Activated CD4-positive, alpha-beta T cell treated with anti-CD3 and anti-CD28 coated beads, Interleukin-2, Interleukin-6, amounts not matched to agents 100 ng/mL and 50 ng/mL, durations not matched to agents 16 hours and 8 hours (primary cell): ENCODE measurements at places on chromosomes 13 and 19.

DNA sequence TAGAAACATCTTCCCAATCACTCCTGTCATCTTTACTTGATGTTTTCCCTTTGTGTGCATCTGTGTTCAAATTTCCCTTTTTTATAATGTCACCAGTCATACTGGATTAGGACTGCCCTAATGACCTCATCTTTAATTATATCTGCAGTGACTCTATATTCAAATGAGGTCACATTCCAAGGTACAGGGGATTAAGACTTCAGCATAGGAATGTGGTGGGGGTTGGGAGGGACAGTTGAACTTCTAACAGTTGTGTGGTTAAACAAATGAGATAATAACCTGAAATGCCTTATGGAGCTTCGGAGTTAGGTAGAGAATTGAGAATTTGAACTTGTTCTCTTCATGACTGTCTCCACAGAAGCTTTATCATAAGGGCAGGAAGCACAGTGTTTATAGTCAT, 23.0 kb downstream of the PAN3 start:
- no peak for DNase-seq

GRCh38 chr13:75855216-75855615, 219.1 kb downstream of the LMO7 start:
- no peak for DNase-seq

DNA sequence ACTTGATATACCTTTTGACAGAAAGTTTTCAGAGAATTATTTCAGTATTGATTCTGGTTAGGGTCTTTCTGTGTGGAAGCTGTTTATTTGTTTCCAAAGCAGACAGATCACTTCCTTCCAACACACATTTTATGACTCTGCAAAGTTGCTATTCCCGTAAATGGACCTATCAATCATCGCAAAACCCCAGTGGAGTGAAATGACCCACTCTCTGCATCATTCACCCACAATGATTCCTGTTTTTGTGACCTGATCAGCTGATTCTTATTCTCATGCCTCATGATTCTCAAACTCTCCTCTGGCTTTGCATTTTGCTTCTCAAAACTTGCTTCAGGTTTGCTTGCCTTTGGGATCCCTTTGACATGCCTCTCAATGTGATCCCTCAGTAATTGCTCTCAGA, 453.7 kb downstream of the PCDH17 start:
- peak; percentile 20 for DNase-seq

DNA sequence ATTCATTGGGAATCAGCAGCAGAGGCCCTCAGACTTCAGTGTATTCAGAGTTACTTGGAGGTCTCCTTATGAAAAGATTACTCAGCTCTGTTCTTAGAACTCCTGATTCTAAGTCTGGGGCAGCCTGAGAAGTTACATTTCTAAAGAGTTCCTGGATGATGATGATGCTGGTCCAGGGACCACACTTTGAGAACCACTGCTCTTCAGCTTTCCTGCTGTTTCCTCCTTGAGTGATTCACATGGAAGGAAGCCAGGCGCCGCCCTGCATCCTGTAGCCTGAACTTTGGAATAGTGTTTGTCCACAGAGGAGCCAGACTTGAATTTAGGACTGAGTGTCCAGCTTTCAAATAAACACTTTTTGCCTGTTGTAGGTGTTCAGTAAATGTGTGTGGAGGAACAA, 2.9 kb downstream of the CEBPG start:
- DNase-seq, result no peak

DNA sequence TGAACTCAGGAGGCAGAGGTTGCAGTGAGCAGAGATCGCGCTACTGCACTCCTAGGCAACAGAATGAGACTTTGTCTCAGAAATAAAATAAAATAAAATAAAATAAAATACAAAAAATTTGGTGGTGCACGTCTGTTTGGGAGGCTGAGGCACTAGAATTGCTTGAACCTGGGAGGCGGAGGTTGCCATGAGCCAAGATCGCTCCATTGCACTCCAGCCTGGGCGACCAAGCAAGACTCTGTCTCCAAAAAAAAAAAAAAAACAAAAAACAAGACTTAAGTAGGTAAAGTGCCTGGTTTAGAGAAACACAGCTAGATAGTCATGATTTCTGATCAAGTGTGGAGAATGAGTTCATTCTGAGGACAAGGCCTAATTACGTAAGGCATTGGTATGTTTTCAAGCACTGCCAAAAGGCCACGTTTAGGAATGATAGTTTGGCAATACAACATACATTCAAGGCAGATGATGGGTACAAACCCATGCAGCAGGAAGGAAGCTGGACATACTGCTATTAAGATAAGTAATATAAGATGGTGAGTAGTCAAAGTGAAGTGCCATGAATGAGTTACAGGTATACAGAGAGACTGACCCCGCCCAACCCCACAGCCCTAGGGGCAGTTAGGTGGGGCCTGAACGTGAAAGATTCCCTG, 4.8 kb upstream of the UCHL3 start:
- DNase-seq, result no peak

- no peak for DNase-seq
These were observed 14.0 kb downstream of the RPL36 start for GRCh38 chr19:5703819-5704818.

DNA sequence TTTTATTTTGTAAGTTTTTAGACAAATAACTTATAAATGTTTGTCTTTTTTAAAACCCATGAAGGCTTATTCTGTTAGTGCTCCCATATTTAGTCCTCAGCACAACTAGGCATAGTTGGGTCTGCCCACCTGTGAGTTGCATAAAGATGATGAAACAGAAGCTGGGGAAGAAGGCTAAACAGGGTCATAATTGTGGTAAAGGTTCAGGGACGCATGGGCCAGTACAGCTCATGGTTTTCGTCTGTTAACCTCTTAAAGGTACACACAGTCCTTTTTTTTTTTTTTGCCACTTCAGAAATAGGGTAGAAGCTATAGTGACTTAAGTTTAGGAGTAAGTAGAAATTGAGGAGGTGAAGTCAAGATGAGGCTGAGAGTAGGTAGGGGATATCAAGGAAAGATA, 58.3 kb downstream of the TM9SF2 start:
- DNase-seq, result no peak

DNA sequence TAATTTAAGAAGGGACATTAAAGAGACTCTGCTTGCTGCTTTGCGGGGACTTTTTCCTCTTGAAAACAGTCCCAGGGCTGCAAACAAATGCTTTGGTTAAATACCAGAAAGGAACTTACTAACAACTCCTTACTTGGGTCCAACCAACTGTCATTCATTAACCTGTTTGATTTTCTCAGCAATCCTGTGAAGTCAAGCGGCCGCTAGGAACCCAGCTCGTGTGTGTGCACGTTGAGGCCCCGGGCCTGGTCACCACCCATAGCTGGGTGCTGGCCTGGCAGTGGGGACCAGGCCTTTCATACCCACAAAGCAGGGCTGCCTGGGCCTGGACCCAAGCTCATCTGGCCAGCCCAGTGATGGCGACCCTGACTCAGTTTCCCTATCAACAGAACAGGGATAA, 50.7 kb downstream of the C1QTNF9 start:
- no peak for DNase-seq

DNA sequence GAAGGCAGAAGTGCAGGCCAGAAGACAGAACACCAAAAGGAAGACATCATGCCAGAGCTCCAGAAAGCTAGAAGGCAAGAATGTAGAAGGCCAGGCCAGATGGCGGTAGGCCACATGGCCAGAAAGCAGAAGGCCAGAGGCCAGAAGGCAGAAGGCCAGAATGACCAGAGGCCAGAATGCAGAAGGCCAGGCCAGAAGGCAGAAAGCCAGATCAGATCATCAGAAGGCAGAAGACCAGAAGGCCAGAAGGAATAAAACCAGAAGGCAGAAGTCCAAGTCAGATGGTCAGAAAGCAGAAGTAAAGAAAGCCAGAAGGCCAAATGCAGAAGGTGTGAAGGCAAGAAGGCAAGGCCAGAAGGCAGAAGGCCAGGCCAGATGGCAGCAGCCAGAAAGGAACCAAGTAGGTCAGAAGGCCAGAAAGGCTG, 185.0 kb downstream of the TUBA3C start:
- no peak for DNase-seq
